ENCODE measurements at places on chromosomes 13 and 19.
A peak's percentile ranks its signal among the peaks of the same experiment; 100 is the strongest.

- DNase-seq = peak; percentile 43
These were observed 26.2 kb downstream of the OPA3 start for GRCh38 chr19:45558399-45558878.

- DNase-seq = no peak
These were observed 1.4 kb downstream of the ZNF324 start for GRCh38 chr19:58468216-58468839.

GRCh38 chr13:111886217-111886945 lies 180.6 kb upstream of the SOX1 start:
- DNase-seq = no peak

DNA sequence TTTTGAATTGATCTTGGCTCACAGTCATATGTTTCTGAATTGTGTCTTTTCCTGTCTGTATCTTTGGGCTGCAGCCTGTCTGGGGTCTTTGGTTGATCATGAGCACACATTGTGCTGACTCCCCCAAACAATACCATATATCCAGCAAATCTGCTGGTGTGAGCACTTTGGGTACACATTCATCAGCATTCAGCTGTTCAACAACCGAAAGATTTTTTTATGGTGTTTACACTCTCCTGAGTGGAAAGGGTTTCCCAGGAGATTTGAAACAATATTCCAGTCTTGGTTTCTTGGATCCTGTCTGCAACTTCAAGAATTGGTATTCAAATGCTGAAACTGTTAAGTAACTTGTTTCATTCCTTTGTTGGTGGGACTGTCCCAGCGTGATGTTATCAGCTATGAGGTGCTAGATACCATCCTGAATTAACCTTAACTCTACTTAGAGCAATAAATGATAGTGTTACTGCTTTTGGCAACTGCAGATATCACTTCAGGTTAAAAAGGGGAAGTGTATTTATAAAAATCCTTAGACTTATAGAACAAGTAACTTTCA lies 78.4 kb upstream of the DIAPH3 start:
- DNase-seq = no peak

DNA sequence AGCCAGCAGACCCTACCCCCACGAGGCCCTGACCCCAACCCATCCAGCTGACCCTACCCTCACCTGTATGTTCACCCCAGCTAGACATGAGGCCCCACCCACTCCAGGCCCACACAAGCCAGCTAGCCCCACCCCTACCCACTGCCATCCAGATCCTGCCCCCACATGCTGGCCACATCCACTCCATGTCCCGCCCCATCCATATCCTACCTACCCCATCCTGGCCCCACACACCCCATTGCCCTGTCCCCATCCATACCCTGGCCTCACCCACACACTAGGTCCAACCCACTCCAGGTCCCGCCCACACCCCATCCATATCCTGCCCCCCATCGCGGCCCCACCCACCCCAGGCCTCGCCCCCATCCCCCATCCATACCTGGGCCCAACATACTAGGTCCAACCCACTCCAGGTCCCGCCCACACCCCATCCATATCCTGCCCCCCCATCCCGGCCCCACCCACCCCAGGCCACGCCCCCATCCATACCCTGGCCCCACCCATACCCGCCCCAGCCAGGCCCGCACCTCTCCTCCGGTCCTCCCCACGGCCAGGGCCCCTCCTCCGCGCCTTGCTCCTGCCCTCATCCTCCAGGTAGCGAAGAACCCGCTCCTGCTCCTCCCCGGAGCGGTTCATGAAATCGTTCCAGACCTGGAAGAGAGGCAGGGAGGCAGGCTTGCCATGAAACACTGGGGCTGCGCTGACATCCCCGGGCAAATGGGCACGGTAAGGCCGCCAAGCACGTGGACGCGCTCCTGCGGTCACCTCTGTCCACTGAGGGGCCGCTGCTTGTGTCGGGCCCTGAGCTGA lies 7.2 kb downstream of the RNU6-9 start:
- DNase-seq = no peak

DNA sequence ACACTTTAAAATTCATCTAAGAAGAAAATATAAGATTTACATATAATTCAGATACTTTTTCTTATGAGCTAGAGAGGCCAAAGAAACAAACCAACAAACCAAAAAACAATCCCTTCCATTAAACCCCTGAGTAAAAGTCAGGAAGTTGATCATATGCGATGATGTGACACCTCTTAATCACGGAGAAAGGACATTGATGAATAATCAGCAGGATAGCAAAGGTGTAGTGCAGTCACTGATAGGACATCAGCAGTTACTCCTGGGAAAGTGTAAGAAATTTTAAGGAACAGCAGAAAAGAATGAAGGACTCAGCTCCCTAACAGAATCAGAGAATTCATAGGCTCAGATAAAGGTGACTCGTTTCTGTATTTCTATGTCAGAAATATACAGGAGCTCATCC lies 202.4 kb upstream of the EDNRB start:
- DNase-seq = no peak

GRCh38 chr19:45473367-45473681 lies 5.5 kb downstream of the FOSB start:
- no peak for DNase-seq

DNA sequence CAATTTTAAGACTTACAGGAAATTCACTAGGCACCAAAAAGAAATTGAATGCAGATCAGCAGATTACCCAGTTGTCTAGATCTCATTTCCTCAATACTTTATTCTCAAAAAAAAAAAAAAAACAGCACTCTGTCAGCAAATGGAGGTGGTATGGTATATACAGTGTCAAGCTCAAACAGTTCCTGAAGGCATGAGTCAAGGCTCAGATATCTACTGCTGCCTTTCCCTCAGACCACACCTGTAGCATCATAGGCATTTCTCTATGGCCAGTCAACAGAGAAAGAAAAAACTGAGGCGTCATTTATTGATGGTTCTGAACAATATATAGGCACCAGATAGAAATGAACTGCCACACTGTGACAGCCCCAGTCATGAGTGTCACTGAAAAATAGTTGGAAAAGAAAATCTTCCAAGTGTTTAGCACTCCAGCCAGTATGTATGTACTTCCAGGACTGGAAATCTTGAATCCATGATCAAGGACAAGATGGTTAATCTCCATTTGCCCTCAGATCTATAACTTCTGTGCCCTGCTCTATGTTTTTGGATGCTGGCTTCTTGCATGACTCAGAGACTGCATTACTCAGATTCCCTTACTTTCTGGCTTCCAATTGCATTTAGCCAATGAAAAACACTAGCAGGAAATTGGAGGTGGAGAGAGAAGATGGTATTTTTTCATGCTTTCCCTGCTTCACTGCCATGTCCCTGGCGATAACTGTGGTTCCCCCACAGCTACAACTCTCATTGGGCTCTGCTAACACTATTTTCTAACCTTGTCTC lies 8.4 kb upstream of the COG3 start:
- no peak for DNase-seq

Measured in caudate nucleus (tissue), 63 donors.